Left ventricle myocardium inferior (tissue), 1 donor: ENCODE measurements at places on chromosomes 6 and 20.

- H3K4me1 ChIP-seq = no peaks in the 10 kb centered on the region
- no peak overlapping the region for H3K27ac ChIP-seq
- no peak for DNase-seq
- no peaks in the 10 kb centered on the region for H3K36me3 ChIP-seq
These were observed 27.4 kb upstream of the LRRN4 start for GRCh38 chr20:6081236-6081635.

DNA sequence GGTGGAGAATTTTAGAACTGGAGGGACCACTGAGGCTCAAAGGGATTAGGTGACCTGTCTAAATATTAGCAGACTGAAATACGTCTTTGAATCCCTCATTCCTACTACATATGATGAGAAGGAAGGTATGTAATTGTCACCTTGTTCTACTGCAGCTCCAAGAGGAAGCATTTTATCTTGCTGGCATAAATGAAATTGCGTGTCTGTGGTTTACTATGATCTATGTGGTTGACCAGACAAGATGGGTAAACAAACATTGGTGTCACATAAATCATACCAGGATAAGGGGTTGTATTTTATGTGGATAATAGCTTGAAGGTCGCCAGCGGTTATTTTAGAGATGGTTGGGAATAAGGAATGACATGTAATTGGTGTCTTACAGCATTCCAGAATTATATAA is 78.2 kb downstream of the LAMA4 start:
- no peaks in the 10 kb centered on the region for H3K27me3 ChIP-seq
- no peak overlapping the region for H3K4me3 ChIP-seq
- DNase-seq = no peak
- peaks cover 12% of the 10 kb centered on the region for H3K4me1 ChIP-seq
- no peak overlapping the region for H3K27ac ChIP-seq

DNA sequence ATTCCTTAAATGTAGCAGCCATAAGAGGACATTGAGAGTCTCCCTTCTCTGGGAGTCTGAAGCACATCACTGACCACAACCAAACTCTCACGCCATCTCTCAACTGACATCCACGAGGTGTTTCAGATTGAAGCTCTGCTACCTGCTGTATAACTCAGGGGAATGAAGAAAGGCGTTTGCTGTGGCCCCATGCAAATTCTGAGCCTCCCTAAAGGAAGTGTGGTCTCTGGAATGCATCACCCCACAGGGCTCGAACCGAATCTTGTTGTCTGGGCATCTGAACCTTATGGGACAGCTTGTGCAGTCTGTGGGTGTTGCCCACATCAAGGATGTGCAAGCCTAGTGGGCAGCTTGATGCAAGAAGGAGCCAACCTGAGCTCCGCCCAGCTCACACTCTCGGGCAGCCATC is 10.9 kb downstream of the PMEPA1 start:
- H3K36me3 ChIP-seq = no peaks in the 10 kb centered on the region
- peaks cover 58% of the 10 kb centered on the region for H3K4me1 ChIP-seq
- no peaks in the 10 kb centered on the region for H3K27me3 ChIP-seq
- H3K4me3 ChIP-seq = no peak overlapping the region
- H3K27ac ChIP-seq = no peak overlapping the region

DNA sequence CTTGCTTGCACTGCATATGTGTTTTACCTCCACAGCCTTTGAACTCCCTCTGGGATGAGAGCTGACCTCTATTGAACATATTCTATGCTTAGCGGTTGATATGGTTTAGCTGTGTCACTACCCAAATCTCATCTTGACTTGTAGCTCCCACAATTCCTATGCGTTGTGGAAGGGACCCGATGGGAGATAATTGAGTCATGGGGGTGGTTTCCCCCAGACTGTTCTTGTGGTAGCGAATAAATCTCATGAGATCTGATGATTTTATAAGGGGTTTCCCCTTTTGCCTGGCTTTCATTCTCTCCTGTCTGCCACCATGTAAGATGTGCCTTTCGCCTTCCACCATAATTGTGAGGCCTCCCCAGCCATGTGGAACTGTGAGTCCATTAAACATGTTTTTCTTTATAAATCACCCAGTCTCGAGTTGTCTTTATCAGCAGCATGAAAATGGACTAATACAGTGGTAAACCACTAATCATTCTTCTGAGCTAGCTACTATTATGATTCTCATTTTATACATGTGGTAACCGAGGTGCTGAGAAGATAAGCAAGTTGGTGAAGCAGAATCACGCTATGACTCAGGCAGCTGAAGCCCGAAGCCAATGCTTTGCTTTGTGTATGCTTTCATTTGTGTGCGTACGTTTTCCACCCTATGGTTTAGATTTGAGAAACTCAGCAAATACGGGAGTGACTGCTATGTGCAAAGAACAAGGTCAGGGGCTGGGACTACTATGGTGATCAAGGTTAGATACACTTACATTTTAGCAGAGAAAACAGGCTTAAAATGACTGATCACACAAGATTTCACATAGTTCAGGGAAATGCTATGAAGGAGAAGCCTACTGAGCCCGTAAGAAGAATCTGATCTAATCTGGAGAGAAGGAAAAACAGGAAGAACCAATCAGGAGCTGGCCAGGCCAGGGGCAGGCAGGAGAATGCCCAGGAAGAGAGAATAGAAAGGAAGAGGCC is 363.5 kb downstream of the ESR1 start:
- DNase-seq = no peak
- H3K27me3 ChIP-seq = no peaks in the 10 kb centered on the region
- H3K27ac ChIP-seq = peak overlapping the region; percentile 64
- H3K36me3 ChIP-seq = peaks cover 40% of the 10 kb centered on the region
- peaks cover 61% of the 10 kb centered on the region for H3K4me1 ChIP-seq
- no peak overlapping the region for H3K4me3 ChIP-seq

DNA sequence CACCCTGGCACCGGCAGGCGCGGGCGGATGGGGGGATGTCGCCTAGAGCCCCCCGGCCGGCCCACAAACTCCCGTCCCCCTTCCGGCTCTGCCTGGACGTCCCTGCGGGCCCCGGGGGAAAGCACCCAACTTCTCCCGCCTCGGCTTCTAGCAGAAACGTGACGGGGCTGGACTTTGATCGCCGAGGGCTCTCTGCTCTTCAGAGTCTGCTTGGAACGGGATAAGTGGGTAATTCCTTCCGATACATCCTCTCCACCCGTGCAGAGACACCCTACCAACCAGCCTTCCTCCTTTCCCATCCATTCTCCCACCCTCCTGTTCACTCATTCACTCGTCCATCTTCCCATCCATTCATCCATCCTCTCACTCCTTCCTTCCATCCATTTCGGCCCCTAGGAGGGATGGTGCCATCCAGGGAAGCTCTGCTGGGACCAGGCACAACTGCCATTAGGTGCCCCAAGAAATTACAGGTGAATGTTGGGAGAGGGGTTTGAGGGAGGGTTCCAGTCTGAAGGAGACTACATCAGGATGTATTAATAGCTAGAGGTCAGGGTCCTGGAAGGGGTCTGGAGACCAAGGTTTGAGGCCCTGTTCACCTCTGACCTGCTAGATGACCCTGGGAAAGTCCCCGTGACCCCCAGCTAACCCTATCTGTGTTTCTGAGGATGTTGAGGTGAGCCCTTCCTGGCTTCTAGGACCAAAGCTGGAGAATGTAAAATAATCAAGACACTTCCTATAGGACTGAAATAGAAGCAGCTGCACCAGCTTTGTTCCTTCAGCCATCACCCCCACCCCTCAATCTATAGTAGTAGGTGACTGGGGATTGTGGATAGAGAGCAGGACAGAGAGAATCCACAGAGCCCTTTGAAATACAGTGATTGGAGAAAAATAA is 538 bp downstream of the TTLL9 start:
- H3K4me1 ChIP-seq = peaks cover 22% of the 10 kb centered on the region
- no peak for DNase-seq
